ENCODE measurements at places on chromosomes 1 and 21.

GRCh38 chr1:1917995-1918900 is 831 bp downstream of the TMEM52 start:
- no peak for DNase-seq

DNA sequence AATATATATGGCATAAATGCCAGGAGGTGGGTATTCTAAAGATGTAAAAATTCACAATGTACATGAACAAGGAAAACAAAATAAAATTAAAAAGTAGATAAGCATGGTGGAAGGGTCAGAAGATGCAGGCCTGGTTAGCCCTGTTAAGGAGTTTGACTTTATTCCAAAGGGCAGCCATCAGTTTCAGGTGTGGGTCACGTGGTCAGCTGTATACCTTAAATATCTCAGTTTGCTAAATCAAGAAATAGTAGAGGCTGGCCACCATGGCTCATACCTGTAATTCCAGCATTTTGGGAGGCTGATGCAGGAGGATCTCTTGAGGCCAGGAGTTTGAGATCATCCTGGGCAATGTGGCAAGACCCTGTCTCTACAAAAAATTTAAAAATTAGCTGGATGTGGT is 8.5 kb upstream of the PINK1 start:
- DNase-seq = no peak

DNA sequence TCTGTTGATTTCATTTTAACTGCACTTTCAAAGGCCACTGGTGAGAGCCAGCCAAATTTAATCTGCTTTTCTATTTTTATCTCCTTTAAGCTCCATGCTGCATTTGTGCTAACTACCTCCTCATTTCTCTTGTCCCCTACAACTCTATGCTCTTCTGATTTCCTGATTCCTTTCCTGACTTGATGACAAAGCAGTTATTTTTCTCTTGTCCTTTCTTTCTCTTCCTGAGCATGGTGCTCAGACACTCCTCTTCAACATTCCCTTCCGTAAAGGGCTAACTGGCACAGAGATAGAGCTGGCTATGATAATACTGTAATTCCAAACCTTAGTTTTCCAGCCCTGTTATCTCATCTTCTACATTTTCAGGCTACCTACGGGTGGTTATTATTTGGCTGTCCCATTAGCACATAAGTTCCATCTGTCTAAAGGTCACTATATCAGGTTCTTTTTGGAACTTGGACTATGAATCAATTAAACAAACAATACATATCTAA is 6.8 kb upstream of the BCAS2 start:
- no peak for DNase-seq

DNA sequence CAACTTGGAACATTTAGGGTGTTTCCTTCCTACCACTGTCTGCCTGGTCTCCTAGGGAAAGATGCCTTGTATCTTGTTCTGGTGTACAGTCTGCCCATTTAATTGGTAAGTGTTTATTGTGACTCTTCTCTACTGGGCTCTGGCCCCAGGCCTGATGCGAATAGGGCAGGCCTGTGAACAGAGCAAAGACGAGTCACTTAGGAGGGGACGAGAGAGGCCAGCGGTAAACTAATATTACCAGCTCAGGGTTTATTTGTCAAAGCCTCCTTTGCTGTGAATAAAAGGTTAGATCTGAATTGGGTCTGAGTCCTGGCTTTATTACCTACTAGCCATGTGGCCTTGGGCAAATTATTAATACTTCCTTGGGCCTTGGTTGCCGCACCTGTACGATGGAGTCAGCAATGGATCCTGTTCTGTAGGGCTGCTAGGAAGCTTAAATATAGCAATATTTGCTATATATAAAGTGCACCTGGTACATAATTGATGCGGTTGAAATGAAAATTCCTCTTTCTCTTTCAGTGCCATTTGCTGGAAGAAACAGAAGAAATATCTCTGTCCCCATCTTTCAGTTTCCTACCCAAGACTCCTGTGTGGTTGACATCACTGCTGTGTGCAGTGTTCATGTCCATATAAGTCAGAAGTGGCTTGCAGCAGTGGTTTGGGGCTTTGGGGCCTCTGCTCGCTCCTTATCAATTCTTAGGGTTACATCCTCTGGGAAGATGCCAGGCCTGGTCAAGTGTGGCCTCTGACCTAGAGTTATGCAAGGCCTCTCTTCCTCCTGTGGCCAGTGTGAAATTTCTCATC is 32.4 kb downstream of the MAPKAPK2 start:
- peak; percentile 50 for DNase-seq

DNA sequence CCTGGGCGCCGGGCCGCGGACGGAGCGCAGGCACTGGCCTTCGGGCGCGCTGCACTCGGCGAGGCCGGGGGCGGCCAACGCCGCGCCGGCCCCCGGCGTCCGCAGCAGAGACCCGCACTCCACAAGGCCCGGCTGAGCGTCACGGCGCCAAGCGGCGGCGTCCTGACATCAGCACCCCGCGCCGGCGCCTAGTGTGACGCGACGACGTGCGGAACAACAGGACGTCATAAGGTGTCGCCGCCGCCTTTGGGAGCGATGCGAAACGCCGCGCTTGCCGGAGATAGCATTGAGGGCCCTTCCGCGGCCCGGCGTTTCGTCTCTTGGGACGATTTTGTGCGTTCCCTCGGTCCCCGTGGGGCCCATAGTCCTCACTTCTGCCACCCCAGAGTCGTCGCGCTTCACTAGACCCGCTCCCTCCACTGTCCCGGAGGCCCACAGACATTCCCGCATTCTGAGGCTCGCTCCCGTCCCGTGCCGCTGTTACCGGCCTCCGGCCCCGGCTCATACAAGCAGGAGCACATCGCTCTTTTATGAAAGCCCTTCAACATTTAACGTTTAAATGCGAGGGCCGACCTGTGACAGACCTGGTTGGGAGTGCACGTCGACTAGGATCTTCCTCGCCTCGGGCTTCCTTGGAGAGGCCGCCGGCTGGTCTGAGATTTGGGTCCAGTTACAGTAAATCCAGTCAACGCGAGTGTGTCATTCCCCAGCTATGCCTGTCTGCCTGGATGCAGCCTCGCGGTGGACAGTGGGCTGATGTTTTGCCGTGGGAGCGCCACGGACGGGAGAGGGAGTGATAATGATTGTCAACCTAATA is at the start of gene SSU72:
Gene SSU72, minus strand, starts transcription at position 143 of the 817 bp plus-strand sequence. CDS start 306 bp downstream, outside the sequence.
- peak; percentile 96 for DNase-seq

DNA sequence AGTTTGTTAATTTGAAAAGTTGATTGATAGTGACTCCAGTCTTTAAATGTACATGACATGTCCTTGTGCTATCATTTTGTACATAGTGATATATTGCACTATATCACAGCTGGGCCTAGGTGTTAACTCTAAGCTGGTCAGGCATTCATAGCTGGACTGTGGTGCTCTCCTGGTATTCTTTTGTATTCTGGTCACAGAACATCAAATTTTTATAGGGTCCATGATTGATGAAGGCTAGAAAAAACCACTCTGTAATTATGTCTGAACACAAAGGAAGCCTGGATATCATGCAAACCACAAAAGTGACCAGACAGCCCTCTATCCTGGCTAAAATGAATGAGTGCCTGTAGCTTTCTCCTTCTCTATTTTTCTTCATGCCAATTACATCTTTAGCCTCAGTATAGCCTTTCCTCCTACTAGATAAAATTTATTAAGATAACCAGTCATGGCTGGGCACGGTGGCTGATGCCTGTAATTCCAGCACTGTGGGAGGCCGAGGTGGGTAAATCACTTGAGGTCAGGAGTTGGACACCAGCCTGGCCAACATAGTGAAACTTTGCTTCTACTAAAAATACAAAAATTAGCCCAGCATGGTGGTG is 134.9 kb upstream of the B3GALT2 start:
- DNase-seq = no peak

DNA sequence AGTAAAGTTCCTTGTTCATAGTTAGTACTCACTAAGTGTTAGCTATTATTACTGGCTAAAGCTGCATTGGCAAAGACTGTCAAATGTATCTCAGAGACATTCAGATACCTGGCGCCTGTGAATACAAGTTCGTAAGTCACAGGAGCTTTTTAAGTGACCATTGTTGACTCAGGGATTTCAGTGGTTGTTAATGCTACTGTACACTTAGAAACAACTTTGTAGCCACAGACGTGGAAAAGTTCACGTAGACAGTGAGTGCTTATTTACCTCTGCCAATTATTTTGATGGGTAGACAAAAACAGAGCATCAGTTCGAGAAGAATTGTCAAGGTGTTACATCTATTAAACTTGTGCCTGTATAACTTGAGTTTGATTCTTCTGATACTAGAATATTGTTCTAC is 59.1 kb upstream of the RRP15 start:
- no peak for DNase-seq

GRCh38 chr1:98078596-98078995 is 157.8 kb upstream of the DPYD start:
- DNase-seq = no peak

DNA sequence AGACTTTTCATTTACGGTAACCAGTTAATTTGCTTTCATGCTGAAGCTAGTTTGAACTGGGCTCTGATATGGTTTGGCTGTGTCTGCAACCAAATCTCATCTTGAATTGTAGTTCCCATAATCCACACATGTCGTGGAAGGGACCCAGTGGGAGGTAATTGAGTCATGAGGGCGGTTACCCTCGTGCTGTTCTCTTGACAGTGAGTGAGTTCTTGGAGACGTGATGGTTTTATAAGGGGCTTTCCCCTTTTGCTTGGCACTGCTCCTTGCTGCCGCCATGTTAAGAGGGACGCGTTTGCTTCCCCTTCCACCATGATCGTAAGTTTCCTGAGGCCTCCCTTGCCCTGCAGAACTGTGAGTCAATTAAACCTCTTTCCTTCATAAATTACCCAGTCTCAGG is 10.3 kb upstream of the FHAD1 start:
- no peak for DNase-seq

DNA sequence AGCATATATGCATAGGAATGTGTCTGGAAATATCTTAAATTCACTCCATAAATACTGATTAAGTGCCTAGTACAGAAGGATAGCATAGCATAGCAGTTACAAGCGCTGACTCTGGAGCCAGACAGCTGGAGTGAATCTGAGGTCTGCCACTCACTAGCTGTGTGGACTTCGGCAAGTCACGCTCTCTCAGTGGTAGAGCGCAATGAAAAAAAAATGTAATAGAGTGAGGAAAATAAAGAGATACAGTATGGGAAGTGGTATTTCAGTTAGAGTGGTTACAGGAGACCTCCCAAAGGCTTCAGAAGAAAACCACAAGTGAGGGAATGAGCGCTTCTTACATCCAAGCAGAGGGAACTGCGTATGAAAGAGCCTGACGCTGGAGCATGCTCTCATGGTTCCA is 338.9 kb upstream of the PRMT6 start:
- no peak for DNase-seq

Data from stimulated activated CD8-positive, alpha-beta memory T cell treated with anti-CD3 and anti-CD28 coated beads, Interleukin-4, amount 100 ng/mL, for 48 hours (primary cell).